Urinary bladder (tissue), 4 donors: ENCODE measurements at places on chromosomes 11 and 22.

DNA sequence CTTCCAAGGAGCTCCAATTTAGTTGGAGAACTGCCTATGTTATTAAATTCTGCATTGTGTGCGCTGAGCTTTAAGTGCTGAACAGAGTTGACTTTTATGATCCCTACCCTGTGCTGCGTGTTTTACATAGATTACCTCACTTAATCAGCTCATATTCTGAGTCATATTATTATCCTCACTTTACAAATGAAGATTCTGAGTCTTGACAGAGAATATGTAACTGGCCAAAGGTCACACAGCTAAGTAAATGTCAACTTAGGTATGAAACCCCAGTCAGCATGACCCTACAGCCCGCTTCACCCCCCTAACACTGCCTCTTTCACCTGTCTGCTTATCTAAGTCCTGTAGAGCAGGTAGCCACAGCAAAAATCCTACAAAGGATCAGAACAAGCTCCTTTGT lies 19.8 kb upstream of the TMPRSS5 start:
- DNase-seq: no peak

DNA sequence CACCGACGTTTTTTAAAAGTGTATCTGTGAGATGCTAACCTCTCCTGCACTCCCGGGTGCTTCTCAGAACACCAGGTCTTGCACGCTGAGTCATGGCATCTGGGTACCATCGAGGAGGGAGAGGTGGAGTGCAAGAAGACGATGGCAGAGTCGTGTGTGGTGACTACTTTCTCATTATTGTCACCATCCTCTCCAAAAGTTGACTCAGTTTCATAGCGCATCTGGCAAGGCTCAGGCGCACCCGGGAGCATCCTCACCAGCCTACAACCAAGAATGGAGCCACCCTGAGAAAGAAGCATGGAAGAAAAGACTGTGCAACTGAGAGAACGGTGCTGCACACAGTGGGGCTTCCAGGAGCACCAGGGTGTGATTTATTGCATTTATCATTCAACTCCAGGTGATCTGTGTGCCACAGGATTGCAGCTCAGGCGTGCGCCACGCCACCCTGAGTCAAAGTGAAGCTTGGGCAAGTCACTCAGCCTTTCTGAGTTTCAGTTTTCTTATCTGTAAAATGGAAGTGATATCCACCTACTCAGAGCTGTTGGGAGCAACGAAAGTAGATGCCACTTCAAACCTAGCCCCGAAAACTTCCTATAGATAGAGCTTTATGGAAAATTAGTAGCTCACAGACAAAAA lies 65.4 kb downstream of the LINC01488 start:
- no peak for DNase-seq

GRCh38 chr22:49282596-49282995 lies 545.1 kb downstream of the BRD1 start:
- no peak for DNase-seq

DNA sequence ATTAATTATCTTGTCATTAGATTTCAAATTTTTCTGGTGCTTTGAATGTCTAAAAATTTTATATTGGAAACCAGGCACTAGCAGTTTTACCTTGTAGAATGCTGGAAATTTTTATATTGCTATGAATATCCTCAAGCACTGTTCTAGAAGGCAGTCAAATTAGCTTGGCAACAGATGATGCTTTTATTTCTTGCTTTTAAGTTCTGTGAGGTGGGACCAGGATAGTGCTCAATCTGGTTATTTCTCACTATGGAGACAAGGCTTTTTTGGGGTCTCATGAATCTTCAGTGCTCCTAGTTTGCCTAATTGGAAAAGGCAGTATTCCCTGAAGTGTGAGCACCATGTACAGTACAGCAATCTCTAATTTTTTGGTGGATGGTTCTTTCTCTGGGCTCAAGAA lies 27.1 kb downstream of the ANO3 start:
- DNase-seq: no peak

DNA sequence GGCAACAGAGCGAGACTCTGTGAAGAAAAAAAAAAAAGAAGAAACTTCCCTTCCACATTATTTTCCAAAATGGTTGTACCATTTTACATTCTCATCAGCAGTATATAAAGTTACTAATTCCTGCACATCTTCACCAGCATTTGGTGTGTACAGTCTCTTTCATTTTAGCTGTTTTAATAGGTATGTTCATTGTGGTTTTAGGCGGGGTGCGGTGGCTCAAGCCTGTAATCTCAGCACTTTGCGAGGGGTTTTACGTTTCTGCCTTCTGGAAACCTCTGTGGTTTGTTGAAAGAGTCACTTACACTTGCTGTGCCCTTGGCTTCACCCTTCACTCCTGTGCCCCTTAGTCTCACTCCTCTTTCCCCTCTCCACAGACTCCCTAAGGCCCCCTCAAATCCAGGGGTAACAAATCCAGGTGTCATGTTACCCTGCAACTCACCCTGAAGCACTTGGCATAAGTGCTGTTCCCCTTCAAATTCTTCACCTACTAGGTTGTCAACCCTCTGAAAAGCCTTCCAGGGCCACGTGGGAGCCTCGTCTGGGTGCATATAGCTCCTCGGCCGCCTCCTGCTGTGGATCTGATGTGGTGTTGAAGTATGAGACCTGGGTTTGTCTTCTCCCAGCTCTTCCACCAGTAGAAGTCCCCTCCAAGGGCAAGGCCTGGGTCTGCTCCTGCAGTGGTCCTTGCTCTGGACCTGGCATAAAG lies 20.8 kb downstream of the TOB2 start:
- DNase-seq: no peak

- no peak for DNase-seq
Observed at GRCh38 chr22:17998913-17999312, 25.4 kb downstream of the MICAL3 start.

- no peak for DNase-seq
Observed at GRCh38 chr11:22898036-22898435, 37.8 kb upstream of the CCDC179 start.

- DNase-seq: no peak
Observed at GRCh38 chr11:86447763-86448480, 73.2 kb downstream of the CCDC81 start.

DNA sequence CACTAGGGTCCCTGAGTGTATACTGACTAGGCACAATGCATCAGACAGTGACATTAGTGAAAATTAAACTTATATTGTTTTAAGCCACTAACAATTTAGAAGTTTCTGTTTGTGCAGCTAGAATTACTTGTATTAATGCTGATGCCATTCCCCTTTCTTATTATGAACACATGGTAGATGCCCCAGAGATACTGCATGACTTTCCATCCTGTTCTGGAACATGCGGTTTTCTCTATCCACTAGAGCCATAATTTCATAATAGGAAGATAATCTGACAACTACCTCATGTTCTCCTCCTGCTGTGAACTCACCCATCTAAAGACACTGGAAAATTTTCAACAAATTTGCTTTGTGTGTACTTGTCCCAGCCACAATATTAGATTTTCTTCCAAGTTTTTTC lies 1256.4 kb downstream of the FAM181B start:
- no peak for DNase-seq

- DNase-seq: peak; percentile 8
Observed at GRCh38 chr11:103055221-103055890, 36.6 kb downstream of the DCUN1D5 start.

GRCh38 chr11:119529936-119530335 lies 107.0 kb upstream of the THY1 start:
- no peak for DNase-seq

GRCh38 chr11:66278363-66279091 lies 552 bp downstream of the CNIH2 start:
- DNase-seq: no peak

- no peak for DNase-seq
Observed at GRCh38 chr22:37204045-37204655, 8.1 kb downstream of the SSTR3 start.

GRCh38 chr22:30444632-30445437 lies 19.3 kb downstream of the MTFP1 start:
- no peak for DNase-seq

DNA sequence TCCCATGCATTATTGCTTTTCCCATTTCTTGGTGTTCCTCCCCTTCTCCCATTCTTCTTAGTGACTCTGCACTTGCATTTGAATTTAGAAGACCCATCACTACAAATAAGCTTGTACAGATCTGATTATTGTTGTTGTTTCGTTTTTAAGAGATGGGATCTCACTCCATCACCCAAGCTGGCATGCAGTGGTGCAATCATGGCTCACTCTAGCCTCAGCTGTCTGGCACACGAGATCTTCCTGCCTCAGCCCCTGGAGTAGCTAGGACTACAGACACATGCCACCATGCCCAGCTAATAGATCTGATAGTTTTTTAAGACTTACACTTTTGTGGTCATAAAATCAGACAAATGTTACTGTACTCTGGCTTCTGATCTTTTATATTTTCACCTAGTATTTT lies 252.1 kb downstream of the DDX10 start:
- DNase-seq: no peak

DNA sequence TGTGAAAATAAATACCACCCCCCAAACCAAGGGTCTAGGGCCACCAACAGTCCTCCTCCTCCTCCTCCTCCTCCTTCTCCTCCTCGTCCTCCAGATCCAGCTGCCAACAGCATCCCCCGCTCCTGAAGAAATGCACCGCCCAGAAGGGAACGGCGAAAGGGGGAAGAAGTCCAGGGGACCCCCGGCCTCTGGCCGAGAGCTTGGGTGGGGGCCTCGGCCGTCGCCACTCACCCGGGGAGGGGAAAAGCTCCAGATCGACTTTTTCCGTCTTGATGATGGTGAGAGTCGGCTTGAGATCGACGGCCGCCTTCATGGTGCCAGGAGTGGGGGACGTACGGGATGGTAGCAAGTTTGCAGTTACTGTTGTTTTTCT lies 65.7 kb downstream of the ETS1 start:
- no peak for DNase-seq

DNA sequence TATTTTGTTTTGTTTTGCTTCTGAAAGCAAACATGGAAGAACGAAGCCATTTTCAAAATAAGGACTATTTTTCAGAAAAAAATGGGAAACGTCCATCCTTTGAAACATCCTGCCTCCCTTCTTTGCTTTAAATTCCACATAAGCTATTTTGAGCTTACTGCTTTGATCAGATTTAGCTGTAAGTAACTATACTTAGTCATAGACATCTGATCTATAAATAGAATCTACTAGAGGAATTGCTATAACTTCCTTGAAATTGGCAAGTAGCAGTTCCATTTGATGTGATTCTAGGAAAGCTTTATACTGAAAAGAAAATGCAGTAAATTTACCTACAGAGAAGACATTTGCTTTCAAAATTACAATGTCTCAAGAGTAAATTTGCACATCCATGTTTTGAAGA lies 305.8 kb downstream of the TTC28 start:
- DNase-seq: no peak

GRCh38 chr11:129410395-129410960 lies 34.8 kb downstream of the BARX2 start:
- DNase-seq: no peak

DNA sequence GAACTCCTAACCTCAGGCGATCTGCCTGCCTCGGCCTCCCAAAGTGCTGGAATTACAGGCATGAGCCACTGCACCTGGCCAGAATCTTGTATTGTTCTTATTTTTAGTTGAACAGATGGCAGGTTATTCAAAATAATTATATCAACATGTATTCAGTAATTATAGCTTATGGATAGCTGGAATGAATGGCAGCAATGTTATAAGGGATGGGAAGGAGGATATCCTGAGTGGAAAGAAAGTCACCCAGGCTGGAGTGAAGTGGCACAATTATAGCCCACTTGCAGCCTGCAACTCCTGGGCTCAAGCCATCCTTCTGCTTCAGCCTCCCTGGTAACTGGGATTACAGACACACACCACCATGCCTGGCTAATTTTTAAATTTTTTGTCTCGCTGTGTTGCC lies 88.1 kb downstream of the MED15 start:
- no peak for DNase-seq

- DNase-seq: peak; percentile 97
Observed at GRCh38 chr22:36387959-36388726, at the start of gene MYH9. Gene MYH9, minus strand, starts transcription at chr22:36387967. Its CDS starts 38,731 bp downstream, at chr22:36349236.

- no peak for DNase-seq
Observed at GRCh38 chr11:8093931-8094575, 13.0 kb downstream of the TUB start.

GRCh38 chr11:65709661-65710060 lies 2.4 kb upstream of the KAT5 start:
- no peak for DNase-seq

DNA sequence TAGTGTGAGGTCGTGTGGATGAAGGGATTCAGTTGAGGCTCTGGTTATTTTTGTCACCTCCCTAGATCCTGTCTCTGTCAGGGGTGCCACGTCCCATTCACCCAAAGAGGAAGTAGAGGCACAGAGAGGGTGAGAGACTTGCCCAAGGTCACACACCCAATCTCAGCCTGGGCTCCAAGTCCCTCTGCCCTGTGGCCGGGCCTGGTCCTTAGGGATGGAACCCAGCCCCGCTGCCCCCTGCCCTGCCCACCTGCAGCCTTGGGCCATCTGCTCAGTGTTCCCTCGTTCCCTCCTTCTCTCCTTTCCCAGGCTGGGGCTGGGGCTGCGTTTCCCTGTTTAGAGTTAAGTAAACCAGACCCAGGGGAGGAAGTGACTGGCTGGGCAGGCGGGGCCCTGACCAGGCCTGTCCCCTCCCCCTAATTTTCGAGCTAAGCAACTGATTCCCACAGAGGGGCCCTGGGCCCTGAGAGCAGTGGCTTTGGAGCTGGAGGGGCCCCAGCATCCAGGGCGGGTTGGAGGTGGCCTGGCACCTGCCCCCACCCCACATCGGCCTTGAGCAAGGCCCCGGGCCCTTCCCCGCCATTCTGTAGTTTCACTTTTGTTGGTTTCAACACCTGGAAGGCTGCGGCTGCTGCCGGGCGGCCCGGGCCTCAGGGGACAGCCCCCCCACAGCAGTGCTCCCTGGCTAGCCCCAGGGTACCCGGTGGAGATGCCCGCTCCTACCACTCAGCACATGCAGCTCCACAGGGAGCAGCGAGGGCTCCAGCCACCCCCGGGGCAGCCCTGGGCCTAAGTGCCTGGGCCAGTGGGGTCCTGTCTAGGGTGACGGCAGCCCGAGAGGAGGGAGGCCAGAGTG lies 1.5 kb downstream of the TCIRG1 start:
- peak; percentile 14 for DNase-seq

GRCh38 chr11:132112846-132113245 lies 742.4 kb downstream of the NTM start:
- no peak for DNase-seq

- no peak for DNase-seq
Observed at GRCh38 chr22:46454504-46455269, 82.7 kb downstream of the CELSR1 start.

- no peak for DNase-seq
Observed at GRCh38 chr11:114386545-114386944, 13.8 kb downstream of the C11orf71 start.
